ENCODE measurements at places on chromosomes 3 and 15.

GRCh38 chr3:62600033-62600432 is 226.7 kb upstream of the FEZF2 start:
- DNase-seq: no peak

DNA sequence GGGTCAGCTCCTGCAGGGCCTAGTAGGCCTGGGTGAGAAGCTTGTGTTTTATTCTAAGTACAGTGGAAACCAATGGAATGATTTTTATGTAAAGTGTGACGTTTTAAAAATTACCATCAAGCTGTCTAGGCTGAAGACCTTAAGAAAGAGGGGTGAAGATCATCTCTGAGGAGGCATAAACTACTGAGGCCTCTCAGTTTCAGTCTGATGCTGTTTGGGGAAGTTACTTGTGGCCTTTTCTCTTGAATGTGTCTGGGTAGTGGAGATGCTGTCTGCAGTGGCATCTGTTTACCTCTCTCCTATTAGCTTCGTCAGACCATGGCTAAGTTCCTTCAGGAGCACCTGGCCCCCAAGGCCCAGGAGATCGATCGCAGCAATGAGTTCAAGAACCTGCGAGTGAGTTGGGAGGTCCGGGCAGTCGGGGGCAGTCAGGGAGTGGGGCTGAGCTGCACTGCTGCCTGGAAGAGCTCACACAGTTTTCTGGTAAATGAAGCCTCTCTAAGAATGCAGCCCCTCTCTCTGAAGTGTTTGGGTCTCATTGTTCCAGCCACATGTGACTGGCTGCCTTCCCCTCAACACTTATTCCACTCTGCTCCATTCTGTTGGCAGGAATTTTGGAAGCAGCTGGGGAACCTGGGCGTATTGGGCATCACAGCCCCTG is 1.9 kb downstream of the IVD start:
- DNase-seq: no peak

DNA sequence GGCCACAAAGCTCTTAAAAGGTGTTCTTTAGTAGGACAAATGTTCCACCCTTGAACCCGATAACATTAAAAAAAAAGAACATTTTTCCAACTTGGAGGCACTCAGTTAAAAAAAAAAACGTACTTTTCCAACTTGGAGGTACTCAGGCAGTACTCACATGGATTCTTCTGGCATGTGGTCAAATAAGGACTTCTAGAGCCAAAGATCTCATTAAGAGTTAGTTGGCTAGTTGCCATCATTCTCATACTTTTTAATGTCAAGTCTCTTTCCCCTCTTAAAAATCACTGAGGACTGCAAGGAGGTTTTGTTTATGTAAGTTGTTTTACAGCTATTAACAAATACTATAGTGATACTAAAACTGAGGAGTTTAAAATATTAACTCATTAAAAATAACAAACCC is 101.0 kb downstream of the CADPS start:
- peak; percentile 3 for DNase-seq

GRCh38 chr15:101148166-101148880 is 103.5 kb downstream of the CHSY1 start:
- no peak for DNase-seq

- no peak for DNase-seq
Observed at GRCh38 chr3:127760361-127760760, 62.0 kb downstream of the MGLL start.

DNA sequence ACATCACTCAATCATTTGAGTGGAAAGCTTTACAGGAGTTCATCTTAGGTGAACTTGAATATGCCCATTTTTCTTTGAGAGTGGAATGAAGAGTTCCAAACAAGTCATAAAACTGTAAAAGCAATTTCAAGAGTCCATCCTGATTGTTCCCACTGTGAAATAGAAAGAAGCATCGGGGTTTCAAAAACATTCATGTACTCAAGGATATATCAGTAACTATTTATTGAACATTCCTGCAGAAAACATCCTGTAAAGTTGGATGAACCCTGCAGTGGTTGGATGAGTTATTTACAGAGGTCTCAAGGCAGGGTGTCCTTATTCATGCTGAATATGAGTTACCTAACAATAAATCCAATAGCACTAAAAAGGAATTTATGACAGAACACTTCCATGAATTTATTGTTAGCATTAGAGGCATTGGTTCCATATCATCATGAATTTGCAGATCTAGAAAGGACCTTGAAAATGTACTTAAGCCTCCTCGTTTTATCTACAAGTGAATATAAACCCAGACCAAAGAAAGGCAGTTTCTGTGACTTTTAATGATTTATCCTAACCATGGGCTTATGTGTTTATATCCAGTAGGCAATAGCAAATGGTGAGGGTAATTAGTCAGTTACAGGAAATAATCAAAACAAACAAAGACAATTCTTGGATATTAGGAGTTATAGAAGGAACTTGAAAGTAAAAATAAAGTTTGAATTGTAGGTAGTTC is 361.9 kb upstream of the KCNMB2 start:
- DNase-seq: peak; percentile 21

GRCh38 chr15:70033529-70034140 is 64.1 kb downstream of the TLE3 start:
- DNase-seq: peak; percentile 13

DNA sequence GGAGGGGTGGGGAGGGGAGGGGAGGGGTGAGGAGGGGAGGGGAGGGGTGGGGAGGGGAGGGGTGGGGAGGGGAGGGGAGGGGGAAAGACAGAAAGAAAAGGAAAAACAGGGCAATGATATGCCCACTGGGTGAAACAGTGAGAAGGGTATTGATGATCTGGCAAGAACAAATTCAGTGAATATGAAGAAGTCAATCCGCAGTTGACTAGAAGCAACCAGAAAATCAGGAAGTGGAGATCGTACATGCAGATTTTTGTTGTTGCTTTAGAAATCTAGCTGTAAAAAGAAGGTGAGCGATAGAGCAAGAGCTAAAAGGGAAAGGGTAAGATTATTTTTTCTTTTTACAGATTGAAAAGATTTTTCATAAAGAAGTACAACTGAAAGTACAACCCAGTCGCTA is 47.6 kb upstream of the ARF4 start:
- no peak for DNase-seq

GRCh38 chr3:64988188-64988587 is 300.4 kb upstream of the ADAMTS9 start:
- peak; percentile 67 for DNase-seq

DNA sequence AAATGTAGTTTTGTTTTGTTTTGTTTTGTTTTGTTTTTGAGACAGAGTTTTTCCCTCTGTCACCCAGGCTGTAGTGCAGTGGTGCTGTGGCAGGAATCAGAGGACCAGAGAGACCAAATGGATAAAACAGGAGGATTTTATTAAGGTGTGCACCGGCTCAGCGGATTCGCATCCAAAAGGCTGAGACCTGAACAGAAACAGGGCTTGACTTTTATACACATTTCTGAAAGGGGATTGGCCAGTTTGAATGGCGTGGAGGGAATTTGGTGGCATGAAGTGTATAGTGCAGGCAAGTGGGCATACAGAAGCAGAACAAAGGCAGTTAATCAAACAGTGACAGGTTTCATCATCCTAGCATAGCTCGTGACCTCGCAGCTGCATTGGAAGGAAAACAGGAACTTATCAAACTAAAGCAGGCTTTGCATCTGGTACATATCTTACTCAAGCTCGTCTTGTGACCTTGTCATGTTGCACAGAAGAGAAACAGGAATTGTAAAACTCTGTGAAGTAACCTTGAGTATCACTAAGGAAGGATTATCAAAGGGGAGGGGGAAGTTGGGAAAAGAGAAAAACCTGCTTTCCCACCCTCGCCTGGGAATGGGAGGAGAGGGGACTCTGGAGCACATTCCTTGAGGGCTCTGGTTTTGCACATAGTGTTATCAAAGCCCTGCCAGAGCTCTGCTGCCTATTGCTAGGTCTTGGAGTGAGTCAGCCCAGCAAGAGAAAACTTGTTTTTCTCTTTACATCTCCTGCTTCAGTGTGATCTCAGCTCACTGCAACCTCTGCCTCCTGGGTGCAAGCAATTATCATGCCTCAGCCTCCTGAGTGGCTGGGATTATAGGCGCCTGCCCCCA is 38.5 kb downstream of the C3orf62 start:
- DNase-seq: no peak

DNA sequence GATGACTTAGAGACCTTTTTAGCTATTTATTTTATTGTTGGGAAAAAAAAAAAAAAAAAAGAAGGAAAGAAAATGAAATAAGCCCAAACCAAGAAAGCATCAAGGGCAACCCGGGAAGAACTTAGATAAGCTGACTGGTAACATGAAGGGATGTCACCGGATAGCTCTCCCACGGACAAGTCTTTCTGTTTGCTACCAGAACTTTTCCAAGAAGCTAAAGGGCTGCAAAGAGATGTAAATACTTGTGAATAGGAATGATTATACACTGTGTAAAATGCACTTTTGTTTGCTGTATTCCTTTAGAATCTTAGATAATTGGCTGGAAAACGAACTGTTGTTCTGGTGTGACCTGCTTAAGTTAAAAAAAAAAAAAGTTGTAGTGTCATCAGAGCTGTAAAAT is 2.8 kb downstream of the FOXB1 start:
- no peak for DNase-seq

DNA sequence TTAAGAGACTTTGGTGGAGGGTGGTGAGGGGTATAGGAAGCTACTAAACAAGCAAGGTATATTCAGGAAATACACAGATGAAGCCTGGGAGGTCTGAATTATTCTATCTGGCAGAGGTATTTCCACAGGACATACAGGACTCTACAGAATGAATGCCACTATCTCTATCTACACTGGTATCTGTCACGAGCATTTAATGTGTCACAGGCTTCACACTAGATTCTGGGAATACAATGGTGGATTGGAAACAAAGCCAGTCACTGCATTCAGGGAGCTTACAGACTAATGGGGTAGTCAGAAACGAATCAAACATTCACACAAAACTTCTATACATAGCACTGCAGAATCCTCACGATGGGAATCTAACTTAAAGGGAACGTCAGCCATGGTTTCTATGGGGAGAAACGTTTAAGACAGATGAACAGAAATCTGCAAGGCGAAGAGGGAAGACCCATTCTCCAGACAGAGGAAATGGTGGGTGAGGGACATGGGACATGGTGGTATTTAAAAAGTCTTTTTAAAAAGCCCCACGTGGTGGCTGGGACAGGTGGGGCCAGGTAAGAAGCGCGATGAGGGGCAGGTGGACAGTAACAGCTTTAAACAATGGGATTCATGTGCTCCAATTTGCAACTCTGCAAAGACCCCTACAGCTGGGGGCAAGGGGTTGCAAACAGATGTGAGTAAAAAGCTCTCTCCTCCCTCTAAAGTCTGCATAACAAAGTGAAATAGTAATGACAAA is 16.5 kb downstream of the LRIG1 start:
- DNase-seq: no peak

- no peak for DNase-seq
Observed at GRCh38 chr3:186589121-186589520, 18.6 kb downstream of the DNAJB11 start.

- peak; percentile 84 for DNase-seq
Observed at GRCh38 chr3:100993309-100993708, at the start of gene ABI3BP. Gene ABI3BP, minus strand, starts transcription at chr3:100993421. Its CDS starts 37 bp downstream, at chr3:100993384.

- DNase-seq: no peak
Observed at GRCh38 chr15:72437650-72438316, 36.3 kb upstream of the ARIH1 start.

GRCh38 chr15:99481113-99481950 is 84.5 kb upstream of the MEF2A start:
- DNase-seq: no peak

GRCh38 chr3:58274027-58274614 is 31.9 kb upstream of the RPP14 start:
- no peak for DNase-seq

DNA sequence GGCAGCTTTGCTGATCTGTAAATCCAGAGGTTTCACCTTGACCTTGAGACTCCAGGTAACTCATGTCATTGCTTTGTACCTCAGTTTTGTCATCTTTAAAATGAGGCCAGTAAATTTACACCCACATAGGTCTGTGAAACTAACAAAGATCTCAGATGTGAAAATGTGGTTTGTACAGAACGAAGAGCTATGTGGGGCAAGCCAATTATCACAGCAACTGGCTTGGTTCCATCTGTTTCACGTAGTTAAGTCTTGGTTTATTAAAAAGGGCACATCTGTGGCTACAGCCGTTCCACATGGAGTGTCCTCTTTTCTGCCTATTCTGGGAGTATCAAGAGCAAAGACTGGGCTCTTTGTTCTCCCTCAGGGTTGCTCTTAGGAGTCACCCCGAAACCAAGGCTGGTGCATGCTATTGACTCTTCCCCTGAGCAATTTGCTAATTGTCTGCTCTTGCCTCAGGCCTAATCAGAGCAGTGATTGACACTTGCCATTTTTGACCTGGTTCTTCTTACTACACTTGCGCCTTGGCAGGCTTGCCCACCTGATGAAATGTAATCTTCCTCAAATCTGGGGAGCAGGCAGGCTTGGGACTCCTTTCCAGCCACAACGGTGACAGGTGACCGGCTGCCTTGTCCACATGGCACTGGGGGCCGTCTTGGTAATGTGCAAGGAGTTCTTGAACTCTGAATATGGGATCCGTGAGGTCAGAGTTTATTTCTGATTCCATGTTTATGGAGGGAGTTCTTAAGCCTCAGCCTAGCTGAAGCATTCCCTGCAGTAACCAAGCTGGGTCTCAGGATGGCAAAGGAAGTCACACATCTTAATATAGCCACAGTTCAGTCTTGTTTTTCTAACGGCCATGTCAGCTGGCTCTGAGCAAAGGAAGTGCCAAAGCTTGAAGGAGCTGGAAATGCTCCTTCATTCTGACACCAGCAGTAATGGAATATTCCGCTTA is 40.1 kb downstream of the EAF1 start:
- DNase-seq: no peak

GRCh38 chr3:144770915-144771351 is 799.3 kb downstream of the DIPK2A start:
- peak; percentile 54 for DNase-seq

DNA sequence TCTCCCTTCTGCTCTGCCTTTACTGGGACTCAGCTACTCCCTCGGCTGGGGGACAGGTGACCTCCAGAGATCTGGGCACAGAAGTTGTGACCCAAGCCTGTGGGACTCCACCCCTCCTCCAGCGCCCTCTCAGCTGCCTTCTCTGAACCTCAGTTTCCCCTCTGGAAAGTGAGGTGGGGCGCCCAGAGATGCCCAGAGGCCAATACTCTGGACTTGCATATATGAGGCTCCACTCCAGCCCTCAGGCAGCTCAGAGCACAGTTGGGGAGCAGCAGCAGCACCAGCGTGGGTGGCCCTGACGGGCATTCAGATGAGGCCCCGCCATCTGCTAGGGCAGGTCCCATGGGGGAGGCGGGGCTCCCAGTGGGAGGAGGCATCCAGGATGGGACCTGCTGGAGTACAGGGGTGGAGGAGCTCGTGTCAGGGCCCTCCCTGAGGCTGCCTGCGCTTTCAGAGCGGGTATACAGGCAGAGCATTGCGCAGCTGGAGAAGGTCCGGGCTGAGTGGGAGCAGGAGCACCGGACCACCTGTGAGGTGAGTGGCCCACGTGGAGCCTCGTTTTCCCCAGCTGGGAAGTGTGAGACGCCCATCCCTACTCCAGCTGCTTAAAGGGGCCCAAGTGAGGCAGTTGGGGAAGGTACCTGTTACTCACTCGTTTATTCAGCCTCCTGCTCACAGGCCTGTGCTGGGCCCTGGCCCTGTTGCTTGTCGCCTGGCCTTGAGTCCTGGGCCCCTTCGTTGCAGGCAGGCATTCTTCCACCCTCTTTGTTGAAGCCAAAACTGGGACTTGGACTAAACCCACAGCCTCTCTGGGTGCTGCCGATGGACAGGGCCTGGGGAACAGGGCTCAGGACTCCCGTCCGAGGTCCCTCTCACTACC is 35.4 kb downstream of the PSTPIP1 start:
- no peak for DNase-seq

All from renal cortical epithelial cell (primary cell).